ENCODE measurements at places on chromosomes 5 and 9.
A peak's percentile ranks its signal among the peaks of the same experiment; 100 is the strongest.

GRCh38 chr5:150847334-150847695, 994 bp downstream of the IRGM start:
- no peak for DNase-seq

- no peak for DNase-seq
Measured at GRCh38 chr9:1871626-1872419, 143.3 kb upstream of the SMARCA2 start.

DNA sequence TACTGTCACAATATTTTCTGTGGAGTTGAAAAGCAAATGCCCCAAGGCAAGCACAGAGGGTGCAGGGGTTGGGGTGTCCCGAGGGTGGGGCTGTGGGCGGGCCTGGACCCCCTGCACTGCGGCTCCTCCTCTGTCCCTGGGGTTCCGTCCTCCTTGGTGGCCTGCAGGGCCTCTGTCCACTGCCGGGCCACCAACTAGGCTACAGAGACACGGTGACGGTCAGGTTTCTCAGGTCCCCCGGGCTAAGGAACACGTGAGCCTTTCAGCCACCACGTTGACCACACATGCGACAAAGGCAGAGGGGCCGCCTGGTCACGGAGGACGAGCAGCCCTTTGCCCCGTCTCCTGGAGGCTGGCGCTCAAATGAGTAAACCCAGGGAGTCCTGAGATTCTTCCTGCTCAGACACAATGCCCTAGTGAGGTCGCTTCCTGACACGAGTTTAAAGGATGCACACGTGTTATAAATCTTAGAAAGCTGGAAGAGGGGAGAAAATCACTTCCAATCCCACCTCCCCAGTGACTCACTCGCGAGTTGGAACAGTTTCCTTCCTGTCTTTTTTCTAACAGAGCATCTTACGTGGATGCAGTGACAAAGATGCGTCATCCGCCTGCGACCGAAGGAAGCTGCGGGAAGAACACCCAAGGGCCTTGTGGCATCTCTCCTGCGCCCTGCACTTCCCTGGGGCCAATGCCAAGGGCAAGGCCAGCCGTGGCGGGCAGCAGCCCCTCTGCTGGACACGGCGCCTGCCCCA, 24.8 kb upstream of the OBP2B start:
- no peak for DNase-seq

DNA sequence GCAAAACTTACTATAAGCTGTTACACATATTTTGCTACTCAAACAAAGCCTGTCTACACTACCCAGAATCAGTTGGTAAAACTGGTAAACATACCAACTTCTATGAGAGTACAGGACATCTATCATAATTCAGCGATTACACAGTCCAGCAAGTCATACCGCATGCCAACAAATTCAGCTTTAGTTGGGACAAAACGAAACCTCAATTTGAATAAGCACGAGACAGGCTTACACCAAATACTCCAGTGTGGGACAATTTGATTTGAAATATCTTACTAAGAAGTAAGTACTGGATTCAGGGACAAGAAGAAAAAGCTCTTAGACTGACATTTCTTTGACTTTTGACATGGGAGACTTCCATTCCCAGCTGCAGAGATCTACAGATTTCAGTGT, 2.0 kb downstream of the NRG2 start:
- no peak for DNase-seq

DNA sequence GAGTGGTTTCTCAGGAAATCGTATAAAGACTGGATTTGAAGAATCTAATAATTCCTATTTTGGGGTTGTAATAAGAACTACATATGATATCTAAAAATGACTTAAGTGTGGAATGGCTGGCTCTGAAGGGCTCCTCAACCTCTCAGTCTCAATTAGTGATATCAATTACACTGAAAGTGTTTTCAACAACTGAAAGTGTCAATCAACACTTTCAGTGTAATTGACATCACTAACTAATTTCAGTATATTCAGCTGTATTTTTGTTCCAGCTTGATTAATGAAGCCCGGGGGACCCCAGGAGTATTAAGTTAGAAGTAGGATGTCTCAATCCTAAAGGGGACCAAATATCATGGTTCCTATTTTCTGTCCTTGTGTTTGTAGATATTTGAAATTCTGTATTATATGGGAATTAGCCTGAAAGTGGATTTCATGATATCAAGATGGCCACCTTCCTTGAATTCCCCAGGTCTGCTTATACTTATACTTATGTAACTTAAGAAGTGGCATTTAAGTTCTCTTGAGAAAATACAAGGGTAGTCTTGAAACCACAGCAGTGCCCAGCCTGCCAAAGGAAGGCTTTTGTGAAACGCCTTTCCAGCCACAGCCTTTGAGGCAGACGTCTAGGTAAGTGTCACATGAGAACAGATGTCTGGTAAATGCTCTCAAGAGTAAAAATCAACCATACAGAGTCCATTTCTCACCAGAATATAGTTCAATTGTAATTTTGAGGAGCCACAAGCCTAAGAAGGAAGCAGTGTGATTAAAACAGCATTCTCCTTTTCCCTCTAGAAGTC, 4.6 kb downstream of the BASP1 start:
- no peak for DNase-seq

GRCh38 chr5:99543841-99544240, 615.0 kb upstream of the CHD1 start:
- no peak for DNase-seq

DNA sequence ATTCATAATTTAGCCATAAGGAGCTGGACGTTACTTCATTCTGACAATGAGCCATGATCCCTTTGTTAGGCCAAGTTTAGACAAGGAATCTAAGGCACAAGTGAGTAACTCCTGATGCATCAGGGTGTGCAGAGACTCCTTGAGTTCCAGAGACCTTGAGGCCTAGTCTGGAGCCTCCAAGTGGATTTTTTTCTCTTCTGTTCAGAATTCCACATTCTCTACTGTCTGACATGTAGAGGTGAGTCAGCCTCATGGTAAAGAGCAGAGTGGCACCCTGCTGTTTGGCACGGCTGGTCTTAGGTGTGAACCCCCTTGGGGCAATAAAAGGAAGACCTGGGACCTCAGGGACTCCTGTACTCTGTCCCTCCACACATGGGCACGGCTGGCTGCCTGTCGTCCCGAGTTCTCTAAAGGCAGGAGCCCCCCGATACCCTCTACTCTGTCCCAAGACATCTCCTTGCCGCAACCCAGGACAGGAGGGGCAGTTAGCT, 22.0 kb upstream of the TGFBI start:
- no peak for DNase-seq

- no peak for DNase-seq
Measured at GRCh38 chr5:135538261-135538660, 2.5 kb upstream of the NEUROG1 start.

- peak; percentile 81 for DNase-seq
Measured at GRCh38 chr9:95508968-95509850, 7.6 kb downstream of the PTCH1 start.

DNA sequence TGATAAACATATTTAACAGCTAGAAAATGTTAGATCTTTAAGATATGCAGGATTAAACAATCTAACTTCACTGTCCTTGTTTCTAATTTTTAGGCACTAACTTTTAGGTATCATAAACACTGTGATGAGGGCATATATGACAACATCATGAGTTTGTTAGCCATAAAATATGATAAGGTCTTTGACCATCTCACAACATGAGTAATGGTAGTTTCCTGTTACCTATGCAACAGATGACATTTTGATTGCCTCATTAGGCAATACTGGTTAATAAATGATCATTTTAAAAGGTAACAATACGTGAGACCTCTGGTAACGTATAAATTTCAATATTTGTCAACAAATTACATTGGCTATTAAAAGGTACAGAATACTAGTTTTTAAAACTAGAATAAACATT, 613.5 kb downstream of the PDE4D start:
- no peak for DNase-seq

- DNase-seq = no peak
Measured at GRCh38 chr5:66415208-66415607, 181.0 kb upstream of the MAST4 start.

Data from GM20000 (cell line).